Activated naive CD4-positive, alpha-beta T cell treated with anti-CD3 and anti-CD28 coated beads for 36 hours (primary cell): ENCODE measurements at places on chromosomes 11 and 22. TPM values are rescaled to one million over a fixed set of nuclear protein-coding genes. Genes with fewer than 3 reads are reported as not detected.

The UPK3A gene
- total RNA-seq: not detected

The OR6M1 gene
- total RNA-seq: not detected

The OR51I1 gene
- total RNA-seq: not detected

DNA sequence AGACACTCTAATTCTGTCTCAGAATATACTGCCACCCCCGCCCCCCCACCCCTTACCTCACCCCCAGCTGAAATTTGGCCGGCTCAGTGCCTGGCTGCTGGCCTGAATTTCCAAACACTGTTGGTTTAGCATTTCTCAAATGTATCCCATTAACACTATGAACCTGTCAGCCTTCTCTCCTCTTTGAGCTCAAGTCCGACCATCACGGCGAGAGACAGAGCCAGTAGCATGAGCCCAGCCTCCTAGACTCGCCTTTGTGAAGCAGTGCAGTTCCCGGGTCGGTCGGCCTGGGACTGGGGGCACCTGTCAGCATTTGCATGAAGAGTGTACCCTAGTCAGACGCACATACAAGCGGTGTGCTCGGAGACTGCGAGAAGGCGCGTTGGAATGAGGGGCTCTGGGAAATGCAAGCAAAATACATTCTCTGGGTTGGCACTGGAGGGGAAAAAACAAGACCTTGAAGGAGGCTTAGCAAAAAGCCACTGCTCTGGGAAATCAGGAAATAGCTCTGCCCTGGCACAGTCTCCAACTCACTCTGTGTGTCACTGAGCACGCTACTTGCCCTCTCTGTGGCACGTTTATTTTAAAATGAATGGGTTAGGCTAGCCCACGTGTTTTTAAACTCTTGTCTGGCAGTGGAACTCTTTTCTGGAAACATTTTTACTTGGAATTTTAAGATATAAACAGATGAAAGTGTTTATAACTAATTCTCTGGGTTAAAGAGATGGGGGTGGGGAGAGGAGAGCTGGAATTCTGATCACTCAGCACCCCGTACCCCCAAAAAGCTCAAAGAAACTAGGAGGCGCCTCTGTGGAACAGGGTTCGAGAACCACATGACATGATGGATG is 108.3 kb downstream of the TIMP3 start:
- H3K27me3 ChIP-seq: no peaks in the 10 kb centered on the region
- no peak for DNase-seq
- no peak overlapping the region for H3K27ac ChIP-seq
- no peak overlapping the region for H3K4me3 ChIP-seq

GRCh38 chr11:67374571-67375281 is 1.3 kb upstream of the CLCF1 start:
- H3K4me1 ChIP-seq: peaks cover 23% of the 10 kb centered on the region
- peaks cover 28% of the 10 kb centered on the region for H3K27me3 ChIP-seq
- H3K4me3 ChIP-seq: no peak overlapping the region
- no peaks in the 10 kb centered on the region for H3K36me3 ChIP-seq

GRCh38 chr22:31628969-31629708 is 32.9 kb downstream of the PISD start:
- H3K27ac ChIP-seq: peak overlapping the region; percentile 94
- peak overlapping the region; percentile 84 for H3K4me3 ChIP-seq

GRCh38 chr11:111412293-111412692 is 33.2 kb upstream of the POU2AF1 start:
- no peaks in the 10 kb centered on the region for H3K36me3 ChIP-seq
- no peak overlapping the region for H3K4me3 ChIP-seq
- peaks cover 38% of the 10 kb centered on the region for H3K4me1 ChIP-seq
- H3K27ac ChIP-seq: no peak overlapping the region
- H3K27me3 ChIP-seq: no peaks in the 10 kb centered on the region

GRCh38 chr22:27581688-27582087 is 219.9 kb downstream of the MN1 start:
- H3K4me1 ChIP-seq: no peaks in the 10 kb centered on the region
- DNase-seq: no peak
- H3K27ac ChIP-seq: no peak overlapping the region
- no peaks in the 10 kb centered on the region for H3K36me3 ChIP-seq

- no peak overlapping the region for H3K27ac ChIP-seq
- H3K36me3 ChIP-seq: no peaks in the 10 kb centered on the region
- H3K4me1 ChIP-seq: no peaks in the 10 kb centered on the region
- no peaks in the 10 kb centered on the region for H3K27me3 ChIP-seq
- DNase-seq: no peak
- H3K4me3 ChIP-seq: no peak overlapping the region
These were observed 44.9 kb upstream of the RBFOX2 start for GRCh38 chr22:36073476-36073875.

GRCh38 chr22:42648368-42649245 is 585 bp downstream of the CYB5R3 start:
- H3K4me3 ChIP-seq: peak overlapping the region; percentile 93
- H3K27me3 ChIP-seq: no peaks in the 10 kb centered on the region
- H3K36me3 ChIP-seq: no peaks in the 10 kb centered on the region

- H3K4me3 ChIP-seq: no peak overlapping the region
- no peak for DNase-seq
- H3K4me1 ChIP-seq: peaks cover 3% of the 10 kb centered on the region
- H3K27me3 ChIP-seq: no peaks in the 10 kb centered on the region
- H3K27ac ChIP-seq: no peak overlapping the region
These were observed 6.6 kb upstream of the AMBRA1 start for GRCh38 chr11:46600194-46600960.

GRCh38 chr22:37275622-37276021 is 6.7 kb upstream of the CYTH4 start:
- no peak overlapping the region for H3K27ac ChIP-seq
- no peaks in the 10 kb centered on the region for H3K27me3 ChIP-seq
- peaks cover 13% of the 10 kb centered on the region for H3K4me1 ChIP-seq

DNA sequence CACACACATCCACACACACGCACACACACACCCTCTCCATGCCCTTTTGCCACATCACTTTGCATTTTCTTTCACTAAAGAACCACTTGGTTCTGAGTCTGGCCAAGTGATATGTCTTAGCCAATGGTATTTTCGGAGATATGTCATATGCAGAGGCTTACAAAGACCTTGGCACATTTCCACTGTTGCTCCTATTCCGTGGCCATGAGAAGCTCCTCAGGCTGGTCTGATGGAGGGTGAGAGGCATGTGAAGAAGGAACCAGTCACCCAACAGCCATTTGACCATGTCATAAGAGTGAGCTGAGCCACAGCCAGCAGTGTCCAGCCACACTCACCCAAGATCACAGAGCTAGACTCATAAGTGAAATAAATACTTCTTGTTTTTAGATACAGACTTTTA is 212.6 kb upstream of the NAV2 start:
- no peak for DNase-seq
- no peak overlapping the region for H3K4me3 ChIP-seq
- peaks cover 8% of the 10 kb centered on the region for H3K27me3 ChIP-seq
- H3K36me3 ChIP-seq: no peaks in the 10 kb centered on the region

DNA sequence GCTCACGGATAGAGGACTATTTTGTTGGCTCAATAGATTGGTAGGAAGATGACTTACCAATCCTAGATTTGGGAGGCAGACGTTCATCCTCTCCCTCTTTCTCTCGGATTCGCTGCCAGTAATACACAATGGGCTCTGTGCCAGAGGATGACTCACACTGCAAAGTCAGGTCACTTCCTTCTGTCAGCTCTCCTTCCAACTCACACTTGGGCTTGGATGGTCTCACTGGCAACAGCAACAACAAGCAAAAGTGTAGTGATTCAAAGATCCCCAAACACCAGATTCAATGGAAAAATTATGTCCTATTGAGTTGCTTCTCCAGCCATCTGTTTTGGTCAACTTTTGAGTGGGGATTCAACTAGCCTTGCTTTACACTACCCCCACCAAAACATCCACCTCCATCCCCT is 21.7 kb upstream of the HSPA8 start:
- H3K4me1 ChIP-seq: peaks cover 71% of the 10 kb centered on the region
- H3K36me3 ChIP-seq: no peaks in the 10 kb centered on the region
- H3K27me3 ChIP-seq: no peaks in the 10 kb centered on the region
- peak; percentile 92 for DNase-seq
- peak overlapping the region; percentile 45 for H3K4me3 ChIP-seq

DNA sequence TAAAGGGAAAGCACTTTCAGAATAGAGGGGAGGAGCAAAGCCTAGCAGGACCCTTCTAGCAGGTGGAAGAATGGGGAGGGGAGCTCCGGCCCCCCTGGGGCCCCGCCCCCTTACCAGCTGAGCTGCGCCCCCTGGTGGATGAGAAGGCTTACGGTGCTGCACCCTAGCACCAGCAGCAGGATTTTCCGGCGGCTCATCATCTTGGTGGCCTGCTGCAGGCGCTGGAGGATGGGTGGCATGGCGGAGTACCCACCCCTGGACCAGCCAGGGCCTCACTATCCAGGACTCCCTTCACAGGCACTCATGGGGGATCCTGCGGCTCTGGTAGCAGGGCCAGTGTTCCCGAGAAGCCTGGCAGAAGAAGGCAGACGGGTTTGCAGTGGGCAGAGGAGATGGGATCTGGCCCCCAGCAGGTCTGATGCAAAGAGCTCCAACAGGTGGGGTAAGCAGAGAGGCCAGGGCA is 3.8 kb downstream of the GAL3ST3 start:
- H3K4me1 ChIP-seq: peaks cover 19% of the 10 kb centered on the region
- H3K27me3 ChIP-seq: peaks cover 7% of the 10 kb centered on the region
- peak overlapping the region; percentile 12 for H3K4me3 ChIP-seq
- peak overlapping the region; percentile 42 for H3K27ac ChIP-seq

DNA sequence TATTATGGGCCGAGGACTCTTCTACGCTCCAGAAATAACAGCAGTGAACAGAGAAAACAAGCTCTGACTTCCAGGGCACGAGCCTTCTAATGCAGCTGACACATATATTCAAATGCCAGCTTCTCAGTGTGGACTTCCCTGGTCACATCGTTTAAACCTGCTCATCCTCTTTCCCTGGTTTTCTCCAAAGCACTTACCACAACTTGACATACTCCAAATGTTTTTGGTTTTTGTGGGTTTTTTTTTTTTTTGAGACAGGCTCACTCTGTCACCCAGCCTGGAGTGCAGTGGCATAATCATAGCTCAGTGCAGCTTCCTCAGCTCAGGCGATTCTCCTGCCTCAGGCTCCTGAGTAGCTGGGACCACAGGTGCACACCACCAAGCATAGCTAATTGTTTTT is 105.5 kb downstream of the MICAL3 start:
- DNase-seq: no peak
- peaks cover 12% of the 10 kb centered on the region for H3K4me1 ChIP-seq
- no peaks in the 10 kb centered on the region for H3K27me3 ChIP-seq
- no peaks in the 10 kb centered on the region for H3K36me3 ChIP-seq

DNA sequence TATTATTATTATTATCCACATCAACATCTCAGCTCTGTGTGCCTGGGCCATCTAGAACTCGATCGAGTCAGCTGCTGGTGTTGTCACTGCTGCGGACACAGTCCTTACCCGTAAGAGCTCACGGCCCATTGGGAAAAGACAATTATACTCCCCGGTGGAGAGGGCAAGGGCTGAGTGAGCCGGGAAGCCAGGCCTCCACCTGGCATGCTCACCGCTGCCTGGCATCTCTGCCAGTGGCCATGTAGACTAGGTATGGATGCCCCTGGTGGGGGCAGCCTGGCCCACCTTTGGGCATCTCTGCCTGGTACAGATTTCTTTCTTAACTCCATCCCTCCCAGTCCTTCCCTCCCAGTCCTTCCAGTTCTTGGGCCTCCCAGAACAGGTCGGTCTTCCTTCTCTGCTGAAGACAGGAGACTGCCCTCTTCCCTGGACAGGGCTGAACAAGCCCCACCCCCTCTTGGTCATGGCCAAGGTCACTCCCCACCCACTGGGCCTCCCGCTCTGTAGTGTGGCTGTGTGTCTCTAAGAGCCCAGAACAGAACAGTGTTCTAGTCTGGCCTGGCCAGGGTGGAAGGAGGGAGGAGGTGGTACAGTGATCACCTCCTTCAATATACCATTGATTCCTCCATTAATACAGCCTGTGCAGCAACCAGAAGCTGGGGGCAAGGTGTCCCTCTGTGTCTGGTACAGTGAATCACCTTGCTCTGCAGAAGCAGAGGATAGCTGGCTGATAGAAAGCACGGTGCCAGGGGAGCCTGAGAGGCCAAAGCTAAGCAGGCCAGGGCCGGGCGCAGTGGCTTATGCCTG is 57.7 kb downstream of the FLRT1 start:
- peaks cover 4% of the 10 kb centered on the region for H3K4me1 ChIP-seq
- H3K27me3 ChIP-seq: no peaks in the 10 kb centered on the region
- no peaks in the 10 kb centered on the region for H3K36me3 ChIP-seq
- no peak overlapping the region for H3K4me3 ChIP-seq
- H3K27ac ChIP-seq: no peak overlapping the region

DNA sequence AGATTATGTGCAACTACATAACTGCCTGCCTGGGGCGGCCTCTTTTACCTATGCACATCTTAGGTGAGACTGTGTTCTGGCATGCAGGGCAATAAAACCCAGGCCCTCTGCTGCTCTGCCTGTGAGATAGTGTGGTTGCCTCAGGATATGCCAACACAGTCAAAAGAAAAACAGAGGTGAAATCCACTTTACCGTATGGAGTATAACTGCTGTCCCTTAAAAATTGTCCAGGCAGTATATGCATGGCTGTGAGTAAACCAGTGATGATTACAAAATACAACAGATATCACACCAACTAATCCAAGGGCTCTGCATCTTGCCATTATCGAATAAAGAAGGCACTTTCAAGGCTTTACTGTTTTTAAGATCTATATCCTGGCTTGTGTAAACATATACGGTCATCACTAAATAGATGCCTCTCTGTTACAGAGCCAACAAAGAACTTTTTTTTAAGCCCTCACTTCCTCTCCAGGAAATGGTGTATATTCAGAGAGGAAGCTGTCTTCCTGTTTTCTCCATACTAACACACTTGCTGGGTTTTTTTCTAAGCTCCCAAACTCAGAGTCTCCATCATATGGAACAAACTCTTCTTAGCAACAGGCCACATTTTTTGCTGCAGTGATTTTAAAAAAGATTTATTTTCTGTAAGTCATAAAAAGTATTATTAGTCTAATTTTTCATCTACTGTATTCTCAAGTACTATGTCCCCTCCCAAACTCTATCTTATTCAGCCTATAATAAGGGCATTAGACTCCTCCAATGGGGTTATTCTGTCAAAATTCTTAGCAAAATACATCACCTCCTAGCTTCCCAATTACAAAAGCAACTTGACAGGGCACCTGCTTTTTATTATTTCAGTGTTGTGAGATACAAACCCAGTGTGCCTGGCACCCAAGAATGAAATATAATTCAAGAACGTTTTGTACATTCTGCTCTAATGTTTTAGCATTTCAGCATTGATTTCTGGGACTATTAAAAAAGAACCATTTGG is 135.2 kb downstream of the MAML2 start:
- DNase-seq: peak; percentile 49
- H3K27me3 ChIP-seq: no peaks in the 10 kb centered on the region
- H3K4me3 ChIP-seq: peak overlapping the region; percentile 40
- peaks cover 88% of the 10 kb centered on the region for H3K4me1 ChIP-seq
- H3K36me3 ChIP-seq: peaks cover 7% of the 10 kb centered on the region
- H3K27ac ChIP-seq: peak overlapping the region; percentile 98
